ENCODE measurements at places on chromosomes 1 and 21.

GRCh38 chr1:5716126-5716525, 276.1 kb downstream of the NPHP4 start:
- no peak for DNase-seq

DNA sequence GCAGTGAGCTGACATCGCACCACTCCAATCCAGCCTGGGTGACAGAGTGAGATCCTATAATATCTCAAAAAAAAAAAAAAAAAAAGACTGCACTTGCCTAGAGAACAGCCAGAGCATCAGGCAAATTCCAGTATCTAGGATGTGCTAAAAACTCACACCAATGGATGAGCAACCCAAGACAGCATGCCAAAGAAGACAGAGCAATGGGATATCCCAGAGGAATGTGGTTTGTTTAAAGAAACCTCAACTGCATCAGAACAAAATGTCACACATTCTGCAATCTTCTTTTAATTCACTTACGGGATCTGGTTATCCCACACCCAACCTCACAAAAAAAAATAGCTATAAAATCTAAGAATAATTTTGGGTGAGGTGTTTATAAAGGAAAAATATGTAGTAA, 7.3 kb downstream of the KCNH1 start:
- no peak for DNase-seq

- DNase-seq: no peak
These were observed 80.3 kb downstream of the RUNX3 start for GRCh38 chr1:24849672-24850295.

DNA sequence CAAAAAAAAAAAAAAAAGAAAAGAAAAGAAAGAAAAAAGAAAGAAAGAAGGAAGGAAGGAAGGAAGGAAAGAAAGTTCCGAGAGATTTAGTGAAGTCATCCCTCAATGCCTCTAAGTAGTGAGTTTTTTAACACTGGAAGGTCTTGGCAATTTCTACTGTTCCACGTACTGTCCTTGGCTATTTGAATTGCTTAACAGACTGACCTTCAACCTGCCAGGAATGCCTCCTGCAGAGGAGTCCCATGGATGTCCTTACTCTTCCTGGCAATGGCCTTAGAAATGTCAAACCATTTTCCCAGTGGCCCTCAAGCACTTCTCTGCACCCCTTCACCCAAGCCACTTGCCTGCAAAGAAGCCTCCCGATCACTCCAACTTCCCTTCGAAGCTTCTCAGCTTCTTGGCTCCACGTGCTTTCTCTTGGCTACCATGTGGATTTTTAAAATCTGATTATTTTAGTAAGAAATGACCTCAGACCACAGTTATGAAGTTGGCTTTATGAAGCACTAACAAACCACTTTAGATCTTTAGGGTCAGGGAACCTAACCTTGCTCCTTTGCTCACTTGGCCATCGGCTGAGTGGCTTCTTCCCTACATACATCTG, 43.7 kb upstream of the ABCG1 start:
- no peak for DNase-seq

DNA sequence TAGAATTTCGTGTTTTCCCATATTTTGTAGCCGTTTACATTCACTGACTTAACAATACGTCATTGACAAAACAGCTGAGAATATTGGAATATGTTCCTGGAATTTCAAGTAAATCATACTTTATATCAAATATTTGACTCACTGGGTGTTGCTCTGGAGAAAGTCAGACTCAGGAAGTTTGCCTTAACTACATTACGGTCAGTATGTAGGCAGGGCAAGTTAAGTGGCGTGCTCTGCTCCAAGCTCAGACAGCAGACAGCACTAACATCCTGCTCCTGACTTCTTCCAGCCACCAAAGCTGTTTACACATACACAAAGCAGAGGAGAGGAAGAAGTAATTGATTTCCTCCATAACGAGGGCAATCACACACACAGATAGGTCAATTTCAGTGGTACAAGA, 414.6 kb downstream of the LRRIQ3 start:
- DNase-seq: no peak

- no peak for DNase-seq
These were observed 77.1 kb downstream of the PBX1 start for GRCh38 chr1:164635803-164636731.

- no peak for DNase-seq
These were observed 24.6 kb downstream of the MIXL1 start for GRCh38 chr1:226248091-226248490.

GRCh38 chr1:90779573-90779972, 62.5 kb upstream of the BARHL2 start:
- DNase-seq: no peak

DNA sequence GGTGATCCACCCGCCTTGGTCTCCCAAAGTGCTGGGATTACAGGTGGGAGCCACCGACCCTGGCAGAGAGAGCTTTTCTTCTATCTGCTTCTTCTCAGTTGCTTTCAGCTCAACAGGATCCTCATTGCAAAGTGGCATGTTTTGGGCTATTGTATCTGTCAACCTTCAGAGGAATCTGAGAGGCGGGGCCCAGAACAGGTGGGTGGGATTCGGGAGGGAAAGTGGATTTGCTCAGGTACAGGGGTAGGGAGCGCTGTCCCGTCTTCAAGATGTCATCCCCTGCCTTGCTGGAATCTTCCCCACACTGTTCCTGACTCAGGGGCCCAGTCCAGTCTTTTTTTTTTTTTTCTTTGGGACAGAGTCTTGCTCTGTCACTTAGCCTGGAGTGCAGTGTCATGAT, 26.9 kb upstream of the RCC2 start:
- no peak for DNase-seq

DNA sequence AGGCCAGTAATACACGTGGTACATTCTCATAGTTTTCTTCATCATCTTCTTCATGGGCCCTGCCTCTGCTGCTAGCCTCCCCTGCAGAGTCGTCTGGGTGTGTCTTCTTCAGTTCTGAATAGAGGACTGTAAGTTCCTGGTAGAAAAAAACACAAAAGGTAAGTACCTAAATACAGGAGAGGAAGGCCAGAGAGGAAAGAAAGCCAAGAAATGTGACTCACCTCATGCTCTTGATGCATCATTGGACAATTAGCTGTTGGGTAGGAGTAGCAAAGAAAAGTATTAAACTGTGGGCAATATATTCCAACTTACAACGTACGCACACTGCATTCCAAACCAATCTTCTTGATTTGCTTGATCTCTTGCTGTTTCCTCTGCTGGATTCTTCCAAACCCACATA, 21.8 kb downstream of the FCRL3 start:
- no peak for DNase-seq

DNA sequence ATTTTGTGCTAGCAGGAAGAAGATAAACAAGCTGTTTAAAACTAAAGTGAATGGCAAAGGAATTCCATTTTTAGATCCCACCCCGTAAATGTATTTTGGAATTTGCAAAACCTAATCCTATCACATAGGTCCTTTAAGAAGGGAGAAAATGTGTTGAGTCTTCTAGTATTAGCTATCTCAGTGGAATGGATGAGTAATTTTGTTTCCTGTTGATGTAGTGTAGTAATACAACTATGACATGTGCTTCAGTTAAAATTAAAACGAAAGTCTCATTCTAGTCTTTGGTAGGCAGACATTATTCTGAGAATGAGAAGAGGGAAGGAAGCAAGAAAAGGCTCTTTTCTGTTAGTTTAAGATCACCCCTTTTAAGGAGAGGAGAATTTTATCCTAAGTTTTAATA, 265.9 kb upstream of the C1orf105 start:
- no peak for DNase-seq

GRCh38 chr1:11653101-11653860, 948 bp downstream of the FBXO2 start:
- no peak for DNase-seq

GRCh38 chr21:39136711-39137110, 46.5 kb downstream of the PSMG1 start:
- no peak for DNase-seq

- no peak for DNase-seq
These were observed 112.7 kb upstream of the WNT4 start for GRCh38 chr1:22255341-22256212.

All from NCI-H2029 treated with DMSO at 0.1 percent for 48 hours (cell line).